Stimulated activated CD4-positive, alpha-beta T cell treated with anti-CD3 and anti-CD28 coated beads, TNF-alpha, amount 100 ng/mL, for 48 hours (primary cell): ENCODE measurements at places on chromosomes 16 and 17.

GRCh38 chr16:84391151-84392030, 23.1 kb downstream of the ATP2C2 start:
- no peak for DNase-seq

GRCh38 chr16:164827-165538, 795 bp upstream of the HBM start:
- no peak for DNase-seq

DNA sequence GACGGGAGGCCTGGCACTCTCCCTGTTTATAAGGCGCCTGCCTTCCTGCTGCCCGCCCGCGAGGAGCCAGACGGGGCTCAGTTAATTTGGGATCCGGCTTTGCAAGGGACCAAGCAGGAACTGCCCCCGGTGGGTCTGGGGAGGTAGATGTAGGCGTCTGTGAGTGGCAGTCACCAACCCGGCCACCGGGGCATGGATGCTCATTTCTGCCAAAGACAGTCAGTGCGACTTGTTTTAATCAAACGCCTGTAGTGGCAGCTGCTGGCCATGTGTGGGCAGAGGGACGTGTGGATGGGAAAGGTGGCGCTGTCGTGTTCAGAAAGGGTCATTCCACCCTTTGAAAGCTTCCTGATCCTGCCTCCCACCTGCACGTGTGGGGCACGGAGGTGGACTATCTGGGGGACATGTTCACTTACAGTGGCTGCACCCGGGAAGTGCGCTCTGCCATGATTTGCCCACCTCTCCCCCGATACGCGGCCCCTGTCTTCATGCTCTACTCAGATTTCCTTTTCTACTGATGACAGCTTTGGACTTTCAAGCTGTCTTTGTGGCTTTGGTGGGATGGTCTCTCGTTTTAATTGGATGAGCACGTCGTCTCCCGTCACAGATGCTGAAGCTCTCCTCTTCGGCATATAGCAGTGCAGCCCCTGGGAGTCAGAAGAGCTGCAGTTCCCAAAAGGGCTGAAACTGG, 60.3 kb upstream of the CIBAR2 start:
- no peak for DNase-seq

DNA sequence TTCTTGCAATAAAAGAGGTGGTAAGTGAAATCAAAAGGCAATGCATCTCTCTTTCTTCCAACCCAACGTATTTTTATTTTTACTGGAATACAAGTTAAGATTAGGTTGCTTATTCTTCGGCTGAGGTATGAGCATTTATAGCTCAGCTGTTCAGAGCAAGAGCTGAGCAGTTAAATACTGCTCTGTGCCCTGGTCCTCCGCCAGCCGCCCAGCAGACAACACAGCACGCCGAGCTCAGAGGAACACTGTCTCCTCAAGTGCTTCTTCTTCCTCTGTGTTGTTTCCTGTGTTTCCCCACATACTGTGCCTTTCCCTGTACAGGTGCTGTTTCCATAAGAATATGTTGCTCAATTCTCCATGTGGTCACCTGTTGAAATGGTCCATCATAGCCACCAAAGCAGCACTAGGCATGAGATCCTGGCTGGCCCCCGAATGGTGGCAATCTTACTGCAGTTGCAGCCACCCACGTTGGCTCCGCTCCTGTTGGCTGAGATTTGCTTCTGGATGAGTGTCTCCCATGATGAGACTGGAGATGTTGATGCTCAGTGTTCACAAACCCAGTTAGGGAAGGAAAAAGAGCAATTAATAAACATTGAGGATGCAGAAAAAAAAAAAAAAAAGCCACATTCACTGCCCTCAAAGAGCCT, 515.3 kb downstream of the GRIN2A start:
- no peak for DNase-seq

- no peak for DNase-seq
These were observed 36.1 kb downstream of the CMIP start for GRCh38 chr16:81480606-81481206.

DNA sequence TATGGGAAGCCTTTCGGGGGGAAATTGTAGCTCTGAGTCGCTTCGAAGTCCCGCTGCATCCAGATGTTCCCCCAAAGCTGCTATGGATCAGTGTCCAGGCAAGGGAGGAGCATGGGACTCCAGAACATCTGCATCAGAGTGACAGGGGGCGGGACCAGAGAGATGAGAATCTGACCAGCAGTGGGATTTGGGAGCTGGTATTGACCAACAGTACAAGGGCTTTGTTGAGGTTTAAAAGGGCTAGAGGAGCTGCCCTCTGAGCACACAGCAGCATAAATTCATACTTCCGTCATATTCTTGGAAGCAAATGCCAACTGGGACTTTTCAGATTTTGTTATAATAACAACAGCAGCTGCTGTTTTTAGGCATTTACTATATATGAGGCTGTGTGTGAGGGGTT, 10.6 kb downstream of the RBFOX1 start:
- no peak for DNase-seq

DNA sequence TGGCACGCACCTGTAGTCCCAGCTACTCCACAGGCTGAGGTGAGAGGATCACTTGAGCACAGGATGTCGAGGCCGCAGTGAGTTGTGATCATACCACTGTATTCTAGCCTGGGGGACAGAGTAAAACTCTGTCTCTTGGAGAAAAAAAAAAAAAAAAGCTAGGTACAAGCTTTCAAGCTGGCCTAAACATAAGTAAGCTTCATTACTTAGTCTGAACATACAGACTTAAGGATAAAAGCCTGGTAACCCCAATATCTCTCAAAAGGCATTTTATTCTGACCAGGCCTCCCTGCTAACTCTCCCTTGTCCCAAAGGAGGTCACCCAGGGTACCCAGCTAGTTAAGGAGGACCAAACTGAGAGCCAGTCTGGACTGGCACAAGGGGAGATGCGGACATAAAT, 46.2 kb downstream of the TOM1L2 start:
- no peak for DNase-seq

GRCh38 chr16:77469634-77470033, 34.8 kb upstream of the ADAMTS18 start:
- DNase-seq, result no peak

GRCh38 chr17:43846221-43846712, 709 bp upstream of the CD300LG start:
- peak; percentile 79 for DNase-seq

DNA sequence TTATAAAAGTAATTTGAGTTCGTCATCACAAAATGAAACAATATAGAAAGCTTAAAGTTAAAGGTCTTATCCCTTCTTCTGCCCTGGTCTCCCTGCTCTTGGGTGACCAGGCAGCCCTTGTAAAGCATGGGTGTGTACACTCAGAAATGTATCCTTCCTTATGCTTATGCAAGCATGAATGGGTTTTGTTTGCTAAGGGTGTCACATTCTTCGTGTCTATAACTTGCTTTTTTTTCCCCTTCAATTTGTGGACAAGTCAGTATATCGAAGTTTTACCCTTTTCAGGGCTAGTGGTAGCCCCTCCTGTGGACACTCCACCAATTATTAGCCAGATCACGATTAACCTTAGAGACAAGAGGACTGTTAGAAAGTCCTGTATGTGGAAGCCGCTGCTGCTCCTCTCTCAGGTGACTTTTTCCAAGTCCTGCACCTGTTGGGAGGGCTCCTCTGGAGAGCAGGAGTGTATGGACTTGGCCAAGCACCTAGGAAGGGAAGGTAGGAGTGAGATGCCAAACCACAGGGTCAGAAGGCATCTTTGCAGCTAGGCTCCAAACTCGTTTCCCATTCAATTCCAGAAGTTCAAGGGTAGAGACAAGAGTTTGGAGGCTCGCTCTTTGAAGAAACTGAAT, 50.9 kb downstream of the LDHD start:
- no peak for DNase-seq

- DNase-seq, result peak; percentile 38
These were observed 1.4 kb upstream of the KANSL1 start for GRCh38 chr17:46194393-46195216.

- DNase-seq, result no peak
These were observed 3.2 kb downstream of the CD7 start for GRCh38 chr17:82314012-82314726.

DNA sequence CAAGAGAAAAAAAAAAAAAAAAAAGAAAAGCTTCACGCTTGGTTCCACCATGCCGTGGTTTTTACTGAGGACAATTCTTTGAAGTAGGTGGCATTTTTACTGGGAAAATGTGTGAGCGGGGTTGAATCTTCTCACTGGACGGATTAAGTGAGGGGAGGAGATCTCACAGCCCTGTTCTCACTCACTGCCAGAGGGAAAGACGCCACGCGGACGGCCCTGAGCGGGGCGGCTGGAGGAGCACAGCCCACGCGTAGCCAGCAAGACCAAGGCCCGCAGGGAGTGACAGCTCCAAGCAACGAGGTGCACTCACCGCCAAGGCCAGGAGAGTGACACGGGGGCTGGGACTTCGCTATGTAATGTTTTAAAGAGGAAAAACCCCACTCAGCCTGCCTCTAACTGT, 43.1 kb downstream of the MRM3 start:
- no peak for DNase-seq

DNA sequence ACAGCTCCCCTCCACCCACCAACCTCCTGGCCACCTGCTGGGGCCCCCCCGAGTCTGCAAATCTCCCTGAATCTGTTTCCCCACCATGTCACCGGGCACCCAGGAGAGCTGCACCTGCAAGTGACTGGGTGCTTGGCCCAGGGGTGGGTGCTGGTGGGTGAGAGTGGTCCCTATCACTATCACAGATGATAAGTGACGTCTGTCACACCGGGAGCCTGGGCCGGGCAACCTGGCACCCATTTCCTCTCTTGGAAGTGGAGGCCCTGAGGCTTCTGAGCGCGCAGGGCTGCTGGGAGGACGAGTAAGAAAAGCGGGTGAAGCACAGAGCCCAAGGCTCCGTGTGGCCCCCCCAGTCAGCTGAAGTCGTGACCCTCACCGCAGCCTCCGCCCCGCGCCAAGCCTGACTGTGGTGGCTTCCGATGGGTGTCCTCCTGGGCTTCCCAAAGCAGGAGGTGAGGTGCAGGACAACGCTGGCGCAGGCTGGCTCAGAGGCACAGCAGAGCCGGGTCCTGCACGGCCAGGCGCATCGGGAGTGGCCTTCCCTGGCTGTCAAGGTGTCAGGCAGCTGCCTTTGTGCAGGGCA, 21.0 kb upstream of the ACSF3 start:
- DNase-seq, result no peak

- peak; percentile 80 for DNase-seq
These were observed 922 bp upstream of the SLC2A4 start for GRCh38 chr17:7280519-7281073.

- DNase-seq, result no peak
These were observed 30.0 kb upstream of the HEATR6 start for GRCh38 chr17:60108712-60109111.

DNA sequence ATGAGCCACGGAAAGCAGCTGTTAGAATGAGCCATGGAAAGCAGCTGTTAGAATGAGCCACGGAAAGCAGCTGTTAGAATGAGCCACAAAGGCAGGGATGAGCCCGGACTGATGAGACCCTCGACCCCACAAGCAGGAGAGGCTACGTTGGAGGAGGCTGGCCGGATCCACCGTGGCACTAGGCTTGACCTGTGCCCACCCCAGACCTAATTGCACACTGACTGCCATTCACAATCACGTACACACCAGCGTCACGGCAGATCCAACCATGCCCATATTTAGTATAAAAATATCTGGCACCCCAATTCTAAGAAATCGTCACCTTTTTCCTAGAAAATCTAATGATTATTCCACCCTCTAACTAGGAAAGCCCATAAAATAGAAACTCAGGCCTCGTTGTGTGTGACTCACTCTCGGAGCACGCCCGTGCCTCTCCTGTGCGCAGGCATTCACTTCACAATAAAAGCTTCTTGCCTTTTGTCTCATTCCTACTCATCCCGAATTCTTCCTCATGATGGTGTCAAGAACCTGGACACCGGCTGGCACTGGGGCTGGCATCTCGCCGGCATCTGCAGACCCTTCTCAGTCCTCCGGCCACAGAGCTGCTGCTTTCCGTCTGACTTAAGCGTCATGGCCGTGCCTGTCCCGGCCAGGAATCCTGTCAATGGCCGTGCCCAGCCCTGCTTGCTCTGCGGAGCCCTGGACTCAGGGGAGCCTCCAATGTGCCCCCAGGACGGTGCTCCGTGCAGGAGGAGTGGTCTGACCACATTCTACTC, 5.5 kb upstream of the SECTM1 start:
- no peak for DNase-seq

DNA sequence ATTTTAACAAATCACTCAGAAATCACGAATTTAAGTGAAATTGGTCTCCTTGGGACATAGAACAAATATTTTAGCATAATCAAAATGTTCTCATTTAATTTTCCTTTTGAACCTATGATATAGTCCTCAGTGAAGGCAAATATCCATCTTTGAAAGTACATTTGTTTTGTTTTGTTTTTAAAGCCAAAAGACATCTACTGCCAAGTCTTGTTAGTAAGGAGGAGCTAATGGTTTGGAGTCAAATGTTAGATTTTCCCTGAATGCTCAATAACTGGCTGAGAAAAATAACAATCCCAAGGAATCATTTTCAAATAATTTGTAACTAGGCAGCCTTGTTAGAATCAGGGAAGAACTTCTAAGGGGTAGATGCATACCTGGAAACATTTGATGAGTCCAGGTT, 302.9 kb upstream of the MAF start:
- no peak for DNase-seq

GRCh38 chr17:65447823-65448222, 113.6 kb downstream of the AXIN2 start:
- no peak for DNase-seq

DNA sequence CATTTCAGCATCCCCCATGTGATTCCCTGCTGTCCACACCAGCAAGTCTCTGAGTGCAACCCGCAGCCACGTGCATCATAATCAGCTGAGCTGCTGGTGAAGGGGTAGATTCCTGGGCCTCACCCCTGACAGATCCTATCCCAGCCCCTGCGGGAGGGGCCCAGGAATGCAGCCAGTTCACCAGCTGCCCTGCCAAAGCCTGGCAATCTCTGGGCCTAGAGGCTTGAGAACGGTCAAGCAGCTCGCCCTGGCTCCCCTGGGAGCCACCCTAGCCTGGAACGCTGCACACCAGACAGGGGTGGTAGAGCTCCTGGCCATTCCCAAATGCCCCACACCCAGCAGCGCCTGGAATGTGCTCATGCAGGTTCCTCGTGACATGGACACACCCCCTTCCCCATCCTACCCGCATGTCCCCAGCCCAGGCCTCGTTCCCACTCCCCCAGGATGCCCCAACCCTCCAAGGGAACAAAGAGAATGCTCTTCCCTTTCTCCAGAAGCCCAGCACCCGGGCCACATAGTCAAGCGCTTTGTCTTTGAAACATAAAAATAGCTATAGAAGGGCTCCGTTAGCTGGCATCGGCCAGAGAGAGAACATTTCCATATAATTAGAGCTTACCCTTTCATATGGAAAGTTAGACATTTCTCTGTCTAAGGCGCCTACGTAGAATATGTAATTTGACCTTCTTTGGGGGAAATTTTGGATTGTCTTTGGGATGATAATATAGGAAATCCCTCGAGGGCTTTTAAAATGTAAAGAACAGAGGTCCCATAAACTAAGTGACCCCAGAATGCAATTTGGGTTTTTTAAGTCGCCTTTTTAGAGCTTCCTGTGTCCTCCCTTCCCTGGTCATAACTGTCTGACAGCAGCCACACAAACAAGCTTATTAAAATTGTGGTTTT, 3.4 kb downstream of the CEP295NL start:
- DNase-seq, result no peak
